ENCODE measurements at places on chromosomes 5 and 9.

GRCh38 chr9:97761056-97761598 lies 64.0 kb upstream of the XPA start:
- no peak for DNase-seq

DNA sequence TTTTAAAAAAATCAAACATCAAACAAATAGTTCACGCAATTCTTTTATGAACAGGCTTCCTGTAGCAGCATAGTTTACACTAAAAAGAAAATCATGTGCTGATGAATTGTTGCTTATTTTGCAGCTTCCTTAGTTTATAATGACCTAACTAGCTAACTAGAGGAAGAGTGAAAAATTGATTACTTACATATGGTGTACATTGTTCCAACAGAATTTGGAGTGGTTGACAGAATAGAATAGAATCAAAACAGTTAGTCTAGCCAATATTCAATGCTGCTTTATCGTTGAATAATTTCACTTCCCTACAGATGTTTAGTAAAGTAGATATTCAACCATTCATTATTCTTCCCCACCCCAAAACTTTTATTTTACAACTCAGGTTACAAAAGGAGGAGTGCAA lies 4.2 kb downstream of the NMUR2 start:
- no peak for DNase-seq

GRCh38 chr5:181203777-181204112 lies 1.3 kb downstream of the TRIM7 start:
- DNase-seq: no peak

DNA sequence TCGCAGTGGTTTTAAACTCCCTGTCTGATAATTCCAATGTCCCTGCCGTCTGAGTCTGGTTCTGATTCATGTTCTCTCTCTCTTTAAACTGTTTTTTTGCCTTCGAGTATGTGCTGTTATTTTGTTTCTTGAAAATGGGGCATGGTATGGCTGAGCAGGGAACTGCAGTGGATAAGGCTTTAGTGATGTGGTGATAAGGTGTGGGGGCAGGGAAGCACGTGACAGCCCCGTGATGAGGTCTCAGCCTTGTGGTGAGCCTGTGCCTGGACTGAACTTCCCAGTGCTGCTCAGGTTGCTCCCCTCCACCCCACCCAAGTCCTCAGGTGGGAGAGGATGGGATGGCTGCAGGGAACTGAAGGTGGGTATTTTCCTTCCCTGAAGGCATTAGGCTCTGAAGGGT lies 5.5 kb upstream of the ZNF354B start:
- DNase-seq: no peak

DNA sequence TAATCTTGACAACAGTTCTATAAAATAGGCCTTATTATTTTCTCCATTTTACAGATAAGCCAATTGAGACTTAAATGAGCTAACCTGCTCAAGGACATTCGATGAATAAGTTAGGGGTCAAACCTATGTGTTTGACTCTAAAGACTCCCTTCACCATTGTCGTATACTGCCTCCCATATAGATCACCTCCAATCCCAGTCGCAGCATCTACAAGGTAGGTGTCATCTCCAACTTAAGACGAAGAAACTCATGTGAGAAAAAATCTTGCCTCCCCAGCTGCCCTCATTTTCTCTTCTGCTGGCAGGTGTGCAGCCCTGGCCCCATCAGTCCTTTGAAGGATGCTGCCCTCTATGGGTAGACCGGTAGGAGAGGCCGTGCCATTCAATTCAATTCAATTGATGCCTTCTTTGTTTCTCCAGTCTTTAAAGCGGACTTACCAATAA lies 75.2 kb upstream of the SMARCA2 start:
- DNase-seq: no peak

- DNase-seq: no peak
Measured at GRCh38 chr5:77400645-77401044, 91.5 kb downstream of the WDR41 start.

GRCh38 chr9:113612828-113613227 lies 149.3 kb downstream of the RGS3 start:
- no peak for DNase-seq

DNA sequence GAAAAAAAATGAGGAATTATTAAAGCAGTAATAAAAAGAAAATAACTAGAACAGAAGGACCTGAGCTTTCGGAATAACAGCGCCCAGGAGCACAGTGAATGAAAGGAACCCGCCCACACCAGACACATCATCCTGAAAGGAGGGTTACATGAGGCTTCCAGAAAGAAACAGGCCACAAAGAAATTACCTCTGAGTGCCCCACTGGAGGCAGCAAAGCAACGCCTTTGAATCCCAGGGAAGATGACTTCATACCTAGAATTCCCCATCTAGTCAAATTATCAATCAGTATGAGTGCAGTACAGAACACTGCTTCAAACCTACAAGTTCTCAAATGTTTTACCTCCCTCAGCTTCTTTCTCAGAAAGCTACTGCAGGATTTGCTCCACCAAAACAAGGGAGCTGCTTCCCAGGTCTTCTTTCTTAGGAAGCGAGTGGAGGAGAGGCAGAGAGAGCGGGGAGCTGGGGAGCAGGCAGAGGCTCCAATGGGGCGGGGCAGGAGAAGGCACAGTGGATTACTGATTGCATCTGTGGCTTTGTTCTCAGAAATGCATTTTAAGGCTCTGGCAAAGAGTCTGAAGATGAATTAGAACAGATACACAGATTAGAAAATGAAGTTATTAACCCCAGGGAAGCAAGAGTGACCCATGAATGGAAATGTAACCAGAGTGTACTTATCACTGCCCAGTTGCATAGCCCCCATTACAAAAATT lies 87.1 kb downstream of the SEMA4D start:
- DNase-seq: no peak

GRCh38 chr9:10005206-10005605 lies 607.6 kb downstream of the PTPRD start:
- DNase-seq: no peak

DNA sequence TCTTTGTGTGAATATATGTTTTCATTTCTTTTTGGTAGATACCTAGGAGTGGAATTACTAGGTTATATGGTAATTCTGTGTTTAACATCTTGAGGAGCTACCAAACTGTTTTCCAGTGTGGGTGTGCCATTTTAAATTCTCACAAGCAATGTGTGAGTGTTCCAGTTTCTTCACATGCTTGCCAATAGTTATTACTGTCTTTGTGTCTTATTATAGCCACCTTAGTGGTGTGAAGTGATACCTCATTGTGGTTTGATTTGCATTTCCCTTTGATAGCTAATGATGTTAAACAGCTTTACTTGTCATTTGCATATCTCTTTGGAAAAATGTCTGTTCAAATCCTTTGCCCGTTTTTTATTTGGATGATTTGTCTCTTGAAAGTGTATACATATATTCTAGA lies 513.0 kb downstream of the TMEM38B start:
- DNase-seq: no peak

- DNase-seq: no peak
Measured at GRCh38 chr9:135533113-135533512, 11.9 kb downstream of the LCN1 start.

GRCh38 chr9:133460405-133461175 lies 812 bp downstream of the CACFD1 start:
- DNase-seq: no peak

- DNase-seq: no peak
Measured at GRCh38 chr9:99677281-99677680, 144.4 kb upstream of the NR4A3 start.

GRCh38 chr5:67156976-67157583 lies 39.5 kb downstream of the CD180 start:
- no peak for DNase-seq

- no peak for DNase-seq
Measured at GRCh38 chr5:168377525-168377924, 86.1 kb downstream of the WWC1 start.

- DNase-seq: no peak
Measured at GRCh38 chr5:129120158-129120581, 25.6 kb downstream of the ISOC1 start.

DNA sequence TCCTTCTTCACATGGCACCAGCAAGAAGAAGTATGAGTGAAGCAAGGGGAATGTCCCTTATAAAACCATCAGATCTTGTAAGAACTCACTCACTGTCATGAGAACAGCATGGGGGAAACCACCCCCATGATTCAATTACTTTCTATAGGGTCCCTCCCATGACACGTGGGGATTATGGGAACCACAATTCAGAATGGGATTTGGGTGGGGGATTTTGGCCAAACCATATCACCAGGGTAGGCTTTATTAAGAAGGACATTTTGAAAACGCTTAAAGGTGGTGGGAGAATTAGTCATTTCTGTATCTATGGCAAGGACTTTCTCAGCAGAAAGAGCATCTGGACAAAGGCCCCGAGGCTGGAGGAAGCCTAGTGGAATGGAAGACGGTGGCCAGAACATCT lies 100.2 kb upstream of the ADAMTS16 start:
- no peak for DNase-seq

GRCh38 chr5:63794296-63794695 lies 167.9 kb downstream of the HTR1A start:
- DNase-seq: no peak

DNA sequence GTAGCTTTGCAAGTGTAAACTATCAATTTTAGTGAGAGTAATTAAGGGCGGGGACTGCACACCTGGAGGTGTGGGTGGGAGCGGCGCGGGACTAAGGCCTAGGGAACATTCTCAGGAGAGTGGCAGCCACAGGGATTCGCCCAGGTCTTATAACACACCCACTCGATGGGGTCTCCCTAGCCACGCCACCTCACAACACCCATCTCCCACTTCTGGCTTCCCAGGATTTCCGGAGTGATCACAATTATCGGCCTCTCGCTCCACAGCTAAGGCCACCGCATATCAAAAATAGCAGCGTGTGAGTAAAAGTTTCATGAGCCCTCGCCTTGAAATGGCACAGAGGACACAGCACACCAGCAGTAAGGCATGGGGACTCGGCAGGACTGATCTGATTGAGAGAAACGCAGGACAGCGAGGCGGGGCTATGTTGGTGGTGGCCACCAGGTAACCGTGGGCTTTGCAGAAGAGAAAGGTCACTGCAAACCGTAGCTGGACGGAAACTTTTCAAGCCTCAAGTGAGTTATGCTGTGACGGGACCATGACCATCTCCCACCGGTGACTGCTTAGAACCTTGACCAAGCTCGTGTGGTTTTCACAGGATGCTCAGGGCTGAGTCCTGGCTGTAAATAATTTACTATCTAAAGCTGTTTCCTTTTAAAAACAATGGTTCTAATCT lies 1.1 kb upstream of the LPAR1 start:
- no peak for DNase-seq

DNA sequence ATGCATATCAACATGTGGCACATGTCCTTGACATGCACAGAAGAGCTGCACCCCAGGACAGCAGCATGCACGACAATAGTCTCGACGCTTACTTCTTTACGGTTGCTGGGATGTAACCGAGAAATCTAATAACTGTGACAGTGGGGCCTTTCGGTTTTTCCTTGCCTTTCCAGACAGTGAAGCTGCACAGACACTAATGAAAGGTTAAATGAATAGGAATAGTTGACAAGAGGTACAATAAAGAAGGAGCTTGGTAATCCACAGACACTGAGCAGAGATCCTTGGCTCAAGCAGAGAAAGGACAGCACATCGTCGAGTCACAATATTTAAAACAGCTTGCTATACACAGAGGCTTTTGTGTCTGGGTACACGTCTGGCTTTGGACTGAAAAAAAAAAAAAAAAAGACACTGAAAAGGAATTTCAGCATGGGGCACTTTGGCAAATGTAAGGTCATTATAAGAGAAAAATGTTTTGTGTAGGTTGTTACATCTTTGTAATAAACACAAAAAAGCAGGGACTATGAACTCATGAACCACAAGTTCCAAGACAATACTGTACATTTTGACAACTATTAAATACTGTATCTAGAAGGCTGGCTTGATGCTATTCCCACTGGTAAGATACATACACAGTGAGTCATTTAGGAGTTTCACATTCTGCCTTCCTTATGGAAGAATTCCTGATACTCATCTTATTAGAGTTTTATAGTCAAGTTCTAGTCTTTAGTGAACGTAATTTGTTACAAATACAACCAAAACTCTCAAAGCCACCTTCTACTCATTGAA lies 5.6 kb downstream of the BNC2 start:
- no peak for DNase-seq

- no peak for DNase-seq
Measured at GRCh38 chr9:124487260-124488182, 19.7 kb downstream of the NR5A1 start.

GRCh38 chr5:68555907-68556681 lies 340.5 kb downstream of the PIK3R1 start:
- no peak for DNase-seq

- no peak for DNase-seq
Measured at GRCh38 chr5:170186156-170186555, 46.6 kb upstream of the C5orf58 start.

DNA sequence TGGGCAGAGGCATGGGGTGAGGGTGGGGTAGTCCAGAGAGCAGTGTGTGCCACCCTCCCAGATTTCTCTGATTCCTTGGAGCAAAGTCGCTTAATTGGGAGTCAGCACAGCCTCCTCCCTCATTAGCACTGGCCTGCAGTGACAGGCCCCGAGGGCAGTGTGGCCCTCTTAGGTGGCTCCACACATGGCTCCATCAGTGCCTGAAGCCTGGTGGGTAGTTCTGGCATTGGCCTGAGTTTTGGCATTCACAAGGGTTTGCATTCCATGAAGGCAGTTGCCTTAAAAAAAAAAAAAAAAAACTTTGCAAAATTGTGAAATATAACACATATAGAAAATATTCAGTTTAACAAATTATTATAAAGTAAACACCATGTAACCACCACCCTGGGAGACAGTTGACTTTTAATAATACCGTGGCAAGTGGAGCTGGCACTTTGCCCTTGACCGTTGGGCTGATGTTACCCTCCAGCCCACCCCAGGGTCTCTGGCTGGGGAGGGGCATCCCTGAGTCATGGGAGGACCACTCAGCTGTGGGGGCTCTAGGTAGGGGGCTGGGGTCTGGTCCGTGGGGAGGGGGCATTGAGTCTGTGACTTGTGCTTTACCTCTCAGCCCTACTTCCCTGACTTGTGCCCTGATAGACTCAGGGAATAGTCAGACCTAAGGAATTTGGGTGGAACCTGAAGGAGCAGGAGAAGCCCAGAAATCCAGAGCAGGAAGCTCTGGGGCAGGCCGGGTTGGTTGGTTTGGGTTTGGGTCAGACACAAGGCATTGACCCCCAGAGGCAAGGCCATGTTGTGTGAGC lies 51.3 kb upstream of the PITX1 start:
- DNase-seq: no peak

- no peak for DNase-seq
Measured at GRCh38 chr5:56802205-56802604, 13.1 kb upstream of the MAP3K1 start.

DNA sequence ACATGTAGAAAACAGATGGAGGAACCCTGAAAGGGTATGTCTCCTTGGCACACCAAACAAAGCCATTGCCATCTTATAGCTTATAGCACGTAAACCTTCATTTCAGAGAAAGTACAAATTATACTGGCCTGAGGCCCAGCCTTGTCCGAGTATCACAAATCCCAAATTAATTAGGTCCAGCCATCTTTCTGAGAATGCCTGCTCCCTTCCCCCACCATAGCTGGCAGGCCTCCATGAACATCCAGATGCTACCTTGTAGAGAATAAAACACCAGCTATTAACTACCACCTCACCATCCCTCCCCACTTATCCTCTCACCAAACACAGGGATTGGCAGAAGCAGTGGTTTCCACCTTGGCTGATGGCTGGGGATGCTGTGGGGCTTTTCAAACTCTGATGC lies 224.0 kb downstream of the SPOCK1 start:
- DNase-seq: no peak

- no peak for DNase-seq
Measured at GRCh38 chr5:17831279-17831678, 197.0 kb downstream of the TAF11L14 start.

Measured in cortex of kidney (tissue), 1 donor.